NCI-H510A treated with DMSO at 0.1 percent for 48 hours (cell line): ENCODE measurements at places on chromosomes 1 and 21.

DNA sequence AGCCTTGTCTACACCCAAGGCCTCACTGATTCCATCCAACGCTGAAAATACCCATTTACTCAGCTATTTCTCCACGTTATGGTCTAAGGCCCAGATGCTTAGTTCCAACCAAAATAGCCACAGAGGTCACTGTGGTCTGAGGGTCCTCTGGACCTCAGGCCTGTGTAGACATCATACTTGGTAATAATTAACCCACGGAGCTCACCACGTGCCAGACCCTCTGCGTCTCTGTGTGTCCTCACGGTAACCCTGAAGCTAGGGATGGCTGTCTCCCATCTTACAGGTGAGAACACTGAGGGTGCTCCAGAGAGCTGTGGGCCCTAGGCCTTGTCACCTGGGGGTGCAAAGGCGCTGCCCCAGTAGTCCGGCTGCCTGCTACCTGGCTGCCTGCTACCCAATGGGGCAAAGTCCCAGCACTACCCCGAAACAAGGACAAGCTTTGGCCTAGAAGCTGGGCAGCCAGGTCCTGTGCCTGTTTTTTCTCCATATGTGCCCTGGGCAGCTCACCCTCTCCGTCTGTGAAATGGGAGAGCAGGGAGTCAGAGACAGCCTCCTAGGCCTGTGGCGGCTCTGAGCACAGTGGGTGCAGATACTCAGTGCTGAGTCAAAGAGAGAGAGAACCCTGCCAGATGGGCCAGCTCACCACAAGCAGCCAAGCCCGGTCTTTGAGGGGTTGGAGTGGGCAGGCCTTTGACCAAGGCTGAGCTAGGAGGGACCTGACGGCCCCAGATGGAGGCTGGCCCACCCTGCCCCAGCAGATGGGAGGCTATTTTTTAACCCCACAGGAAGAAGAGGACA, 17.0 kb upstream of the RUNX3 start:
- no peak for DNase-seq

GRCh38 chr1:162169031-162169790, 99.7 kb downstream of the NOS1AP start:
- no peak for DNase-seq

- DNase-seq, result no peak
Measured at GRCh38 chr21:33642896-33643657, 776 bp downstream of the ITSN1 start.

DNA sequence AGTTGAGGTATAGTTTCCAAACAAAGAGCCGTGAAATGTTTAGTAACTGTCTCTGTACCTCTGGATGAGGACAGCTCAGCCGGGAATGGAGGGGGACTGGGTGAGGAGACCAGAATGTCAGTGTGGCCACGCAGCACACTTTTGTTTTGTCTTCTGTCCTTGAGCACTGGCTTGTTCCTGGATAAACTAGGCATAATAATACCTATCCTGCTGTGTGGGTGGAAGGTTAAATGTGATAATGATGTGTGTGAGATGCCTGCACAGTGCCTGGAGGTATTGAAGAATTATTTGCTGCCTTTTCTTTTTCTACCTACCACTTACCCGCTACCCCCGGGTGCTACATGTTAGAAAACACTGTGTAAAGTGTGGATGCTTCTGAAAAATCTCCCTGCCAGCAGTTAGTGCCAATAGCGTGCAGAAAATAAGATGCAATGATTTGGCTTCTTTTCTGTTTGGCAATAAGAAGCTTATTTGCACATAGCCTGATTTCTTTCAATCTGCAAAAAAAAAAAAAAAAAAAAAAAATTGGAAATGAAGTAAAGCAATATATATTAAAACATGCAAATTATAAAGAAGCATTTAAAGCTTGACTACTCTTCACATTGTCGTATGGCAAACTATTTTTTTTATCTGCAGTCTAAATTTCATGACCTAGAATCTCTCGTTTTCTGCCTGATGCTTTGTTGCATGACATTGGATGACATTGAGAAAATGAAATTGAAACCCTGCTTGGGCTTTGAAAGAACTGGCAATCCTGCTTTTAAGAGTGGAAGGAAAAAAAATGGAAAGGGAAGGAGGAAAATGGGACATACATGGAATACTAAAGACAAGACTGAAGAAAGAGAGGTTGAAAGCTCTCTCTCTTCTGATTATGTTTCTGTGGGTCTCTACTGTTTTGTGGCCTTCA, 89.5 kb downstream of the DISC1 start:
- DNase-seq, result no peak
